Stimulated activated naive CD8-positive, alpha-beta T cell treated with anti-CD3 and anti-CD28 coated beads, Interleukin-15, Interleukin-2, amounts not matched to agents 100 U/mL and 50 U/mL, for 24 hours (primary cell): ENCODE measurements at places on chromosomes 16 and 17.

DNA sequence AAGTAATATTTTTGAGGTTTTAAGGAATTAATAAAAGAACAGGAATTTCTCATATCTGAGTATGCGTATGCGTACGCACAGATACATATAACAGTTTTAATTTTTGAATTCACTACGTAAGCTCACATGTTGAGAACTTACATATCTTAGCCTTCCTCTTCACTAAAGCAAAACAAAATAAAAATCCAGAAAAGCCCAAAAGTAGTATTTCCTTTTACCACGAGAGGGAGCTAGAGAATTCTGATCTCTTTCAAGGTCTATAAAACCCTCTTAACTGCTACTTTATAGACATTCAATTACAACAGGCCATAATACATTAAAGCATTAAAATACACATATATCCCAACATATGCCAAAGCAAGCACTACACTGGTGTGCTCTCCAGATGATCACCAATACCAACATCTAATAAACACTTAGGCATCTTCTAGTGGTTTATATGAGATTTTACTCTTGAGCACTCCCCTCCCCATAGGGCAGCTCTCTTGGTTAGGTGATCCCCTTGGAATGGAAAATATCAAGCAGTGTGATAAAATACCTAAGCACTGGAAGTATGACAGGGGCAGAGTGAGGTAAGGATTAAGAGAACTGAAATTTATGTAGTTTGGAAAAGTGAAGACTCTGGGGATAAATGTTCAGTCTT lies 94.0 kb downstream of the SKAP1 start:
- no peak for DNase-seq

DNA sequence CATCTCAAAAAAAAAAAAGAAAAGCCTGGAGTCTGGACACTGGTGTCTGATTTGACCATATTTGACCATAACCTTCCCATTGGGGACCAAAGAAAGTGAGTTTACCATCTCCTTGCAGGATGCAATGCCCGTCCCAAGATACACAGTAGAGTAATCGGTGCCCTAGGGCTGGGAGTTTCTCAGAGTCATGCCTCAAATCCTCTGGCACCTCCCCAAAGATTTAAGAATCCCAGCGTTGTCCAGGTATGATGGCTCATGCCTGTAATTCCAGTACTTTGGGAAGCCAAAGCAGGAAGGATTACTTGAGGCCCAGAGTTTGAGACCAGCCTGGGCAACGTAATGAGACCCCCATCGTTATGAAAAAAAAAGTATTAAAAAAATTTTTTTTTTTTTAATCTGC lies 5.0 kb downstream of the PITPNM3 start:
- no peak for DNase-seq

DNA sequence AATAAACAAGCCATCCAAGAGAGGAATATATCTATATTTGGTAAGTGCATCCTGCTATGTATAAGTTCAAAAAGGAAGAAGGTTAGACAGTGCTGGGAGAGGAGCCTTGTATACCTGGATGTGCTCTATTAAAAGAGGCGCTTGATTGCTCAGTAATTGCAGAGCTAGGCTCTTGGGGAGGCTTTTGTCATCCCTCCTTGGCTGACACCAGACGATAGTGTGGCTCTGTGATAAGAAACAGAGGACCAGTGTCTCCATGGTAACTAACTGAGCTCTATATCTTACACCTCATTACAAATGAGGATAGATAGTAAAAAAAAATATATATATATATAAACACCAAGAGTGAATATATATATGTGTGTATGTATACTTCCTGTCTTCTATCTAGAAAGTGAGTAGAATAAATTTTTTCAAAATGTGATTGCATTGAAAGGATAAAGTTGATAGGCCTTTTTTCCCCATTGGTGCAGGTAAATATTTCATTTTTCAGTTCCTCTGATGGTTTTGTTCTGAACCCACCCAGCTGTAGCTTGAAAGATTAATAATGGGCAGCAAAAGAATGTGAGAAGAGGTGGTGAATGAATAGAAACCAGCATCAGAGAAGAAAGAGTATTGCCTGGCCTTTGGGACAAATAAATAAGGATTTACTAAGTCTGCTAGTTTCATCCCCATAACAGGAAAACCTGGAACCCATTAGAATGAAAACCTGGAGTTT lies 303.7 kb downstream of the ZFHX3 start:
- DNase-seq, result no peak

DNA sequence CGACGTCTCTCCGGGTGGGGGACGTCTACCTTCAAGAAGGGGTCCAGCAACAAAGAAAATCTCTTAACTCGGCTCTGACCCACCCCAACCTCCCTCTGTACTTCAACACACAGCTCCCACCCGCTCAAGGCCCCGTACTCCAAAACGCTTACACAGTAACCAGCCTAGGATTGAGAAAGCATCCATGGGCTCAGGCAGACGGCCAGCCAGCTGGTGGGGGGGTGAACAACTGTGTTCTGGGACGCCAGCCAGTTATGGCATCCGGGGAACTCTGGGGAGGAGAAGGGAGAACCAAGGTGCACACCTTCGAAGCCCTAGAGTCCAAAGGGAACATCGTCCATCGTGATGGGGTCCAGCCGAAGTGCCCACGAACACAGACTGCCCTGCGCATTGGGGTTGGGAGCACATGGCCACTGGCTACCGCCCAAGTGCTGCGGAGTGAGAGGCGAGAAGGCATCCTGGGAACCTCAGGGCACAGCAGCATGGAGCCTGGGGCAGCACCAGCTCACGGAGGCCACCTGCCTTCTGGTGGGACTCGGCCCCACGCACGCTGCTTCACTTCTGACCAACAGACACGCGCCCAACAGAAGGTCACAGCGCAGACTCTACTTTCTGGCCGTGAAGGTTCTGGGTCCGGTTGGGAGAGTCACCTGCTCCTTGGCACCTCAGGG lies 14.3 kb downstream of the SLC16A3 start:
- DNase-seq, result no peak

DNA sequence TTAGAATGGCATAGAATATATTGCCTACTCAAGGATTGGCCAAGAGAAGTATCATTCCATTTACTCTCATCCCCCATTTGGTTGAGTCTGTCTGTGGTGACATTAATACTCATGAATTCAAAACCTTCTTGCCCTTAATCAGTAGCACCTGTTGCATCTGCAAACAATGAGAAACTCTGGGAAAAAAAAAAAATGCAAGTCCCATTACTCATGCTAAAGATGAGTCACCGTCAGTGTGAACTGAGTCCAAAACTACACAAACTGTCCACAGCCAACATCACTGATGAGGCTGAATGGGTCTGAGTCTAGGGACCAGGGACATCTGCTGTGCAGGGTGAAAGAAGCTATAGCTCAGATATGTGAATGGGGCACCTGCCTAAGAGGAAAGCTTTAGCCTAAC lies 96.9 kb upstream of the ADAMTS18 start:
- no peak for DNase-seq

DNA sequence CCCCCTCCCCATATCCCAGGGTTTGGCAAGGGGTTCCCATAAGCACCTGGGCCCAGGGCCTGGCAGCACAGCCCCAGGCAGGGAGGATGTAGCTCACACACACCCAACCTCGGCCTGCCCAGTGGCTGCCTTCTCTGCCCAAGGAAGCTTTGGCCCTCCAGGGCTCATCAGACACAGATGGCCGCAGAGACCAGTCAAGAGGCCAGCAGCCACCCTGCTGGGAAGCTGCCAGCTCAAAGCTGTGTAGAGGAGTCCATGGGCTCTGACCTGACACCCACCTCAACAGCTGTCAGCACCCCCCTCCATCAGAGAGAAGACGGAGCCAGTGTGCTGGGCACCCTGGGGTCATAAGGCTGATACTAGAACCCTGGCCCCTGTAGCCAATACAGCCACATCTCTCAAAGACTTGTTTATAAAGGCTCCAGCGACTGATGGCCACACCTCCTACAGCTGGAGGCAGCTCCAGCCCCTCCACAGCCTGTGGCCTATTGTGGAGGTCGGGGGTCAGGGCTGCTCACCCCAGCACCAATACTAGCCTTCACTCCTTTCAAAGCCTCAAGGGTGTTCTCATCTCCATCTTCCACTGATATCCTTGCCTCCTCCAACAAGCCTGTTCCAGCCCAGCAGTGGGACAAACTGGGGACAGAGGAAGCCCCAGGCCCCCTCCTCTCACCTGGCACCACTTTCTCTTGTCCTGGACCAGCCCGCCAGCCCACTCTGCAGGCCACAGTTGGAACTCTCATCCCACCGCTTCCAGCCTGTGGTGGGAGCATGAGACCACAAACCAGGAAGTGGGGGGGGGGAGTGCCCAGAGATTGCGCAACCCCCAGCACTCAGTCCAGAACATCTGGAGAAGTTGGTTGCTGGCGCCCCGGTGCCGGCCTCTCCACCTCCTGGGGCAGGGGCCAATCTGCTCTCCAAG lies 2.2 kb upstream of the MPG start:
- DNase-seq, result no peak
